Dermis blood vessel endothelial cell (primary cell): ENCODE measurements at places on chromosomes 5 and 9. TPM values are rescaled to one million over a fixed set of nuclear protein-coding genes. Genes with fewer than 3 reads are reported as not detected.

PIGO gene
- 11.9 and 18.0 TPM in 2 replicates for total RNA-seq

CDHR2 gene
- under 0.01 TPM in 1 of 2 replicates, not detected in the other for total RNA-seq

INSL4 gene
- total RNA-seq: not detected in 2 replicates

DNAH5 gene
- total RNA-seq: 0.17 and 0.33 TPM in 2 replicates

TSSK1B gene
- not detected in 2 replicates for total RNA-seq

MLANA gene
- not detected in 2 replicates for total RNA-seq

CDKN2B gene
- total RNA-seq: 1.9 and 2.4 TPM in 2 replicates

C1QTNF2 gene
- total RNA-seq: 0.17 and 0.28 TPM in 2 replicates

C9 gene
- 0.34 TPM in 1 of 2 replicates, not detected in the other for total RNA-seq

IL13 gene
- total RNA-seq: not detected in 2 replicates

SLC2A8 gene
- total RNA-seq: 10.1 and 11.9 TPM in 2 replicates

BAAT gene
- total RNA-seq: not detected in 2 replicates

ESM1 gene
- total RNA-seq: 54.5 and 70.8 TPM in 2 replicates

C9orf43 gene
- total RNA-seq: 0.23 TPM in 1 of 2 replicates, not detected in the other

LTC4S gene
- total RNA-seq: 0.79 and 0.85 TPM in 2 replicates

PCDHGA5 gene
- total RNA-seq: 0.74 and 0.85 TPM in 2 replicates

FAM120A gene
- total RNA-seq: 86.4 and 172 TPM in 2 replicates

LVRN gene
- total RNA-seq: 0.17 and 0.23 TPM in 2 replicates

SMIM33 gene
- not detected in 2 replicates for total RNA-seq

LECT2 gene
- not detected in 2 replicates for total RNA-seq

ABHD17B gene
- total RNA-seq: 68.0 and 76.9 TPM in 2 replicates

AGXT2 gene
- 0.05 TPM in 1 of 2 replicates, not detected in the other for total RNA-seq

KIF12 gene
- 0.14 and 0.17 TPM in 2 replicates for total RNA-seq

PCDHA2 gene
- 0.17 TPM in 1 of 2 replicates, not detected in the other for total RNA-seq

CER1 gene
- total RNA-seq: not detected in 2 replicates

FGF10 gene
- not detected in 2 replicates for total RNA-seq

CCDC112 gene
- total RNA-seq: 5.9 and 6.6 TPM in 2 replicates

AK8 gene
- 0.09 TPM in 1 of 2 replicates, not detected in the other for total RNA-seq

NME5 gene
- total RNA-seq: 1.5 and 2.4 TPM in 2 replicates

GEMIN5 gene
- 19.7 and 27.5 TPM in 2 replicates for total RNA-seq

CORO2A gene
- total RNA-seq: 1.0 and 1.7 TPM in 2 replicates

PNPLA7 gene
- total RNA-seq: 0.42 and 1.7 TPM in 2 replicates

C5orf52 gene
- total RNA-seq: not detected in 2 replicates

PCDHGA12 gene
- total RNA-seq: 4.1 and 4.6 TPM in 2 replicates

CMYA5 gene
- total RNA-seq: 0.05 and 0.17 TPM in 2 replicates

FOXD4 gene
- 0.05 and 0.17 TPM in 2 replicates for total RNA-seq

TSLP gene
- total RNA-seq: under 0.01 and 0.19 TPM in 2 replicates

CANX gene
- total RNA-seq: 796 and 1,147 TPM in 2 replicates
